ENCODE measurements at places on chromosomes 1 and 21.

DNA sequence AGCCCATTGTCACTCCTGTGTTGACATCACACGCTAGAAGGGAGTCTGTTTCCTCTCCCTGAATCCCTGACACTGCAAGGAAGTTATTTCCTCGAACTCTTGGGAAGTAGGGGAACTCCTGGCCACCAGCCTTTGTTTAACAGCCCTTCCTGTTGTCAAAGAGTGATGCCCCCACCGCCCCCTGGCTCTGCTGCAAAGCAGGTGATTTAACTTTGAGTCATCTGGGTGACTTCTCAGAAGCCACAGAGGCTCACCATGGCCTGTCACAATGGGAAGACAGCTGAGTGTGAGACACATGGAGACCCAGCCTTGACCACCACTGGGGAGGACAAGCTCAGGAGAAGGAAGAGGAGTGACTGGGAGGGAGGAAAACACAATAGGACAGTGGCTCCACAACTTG, 182.8 kb downstream of the PSMG1 start:
- DNase-seq: no peak

DNA sequence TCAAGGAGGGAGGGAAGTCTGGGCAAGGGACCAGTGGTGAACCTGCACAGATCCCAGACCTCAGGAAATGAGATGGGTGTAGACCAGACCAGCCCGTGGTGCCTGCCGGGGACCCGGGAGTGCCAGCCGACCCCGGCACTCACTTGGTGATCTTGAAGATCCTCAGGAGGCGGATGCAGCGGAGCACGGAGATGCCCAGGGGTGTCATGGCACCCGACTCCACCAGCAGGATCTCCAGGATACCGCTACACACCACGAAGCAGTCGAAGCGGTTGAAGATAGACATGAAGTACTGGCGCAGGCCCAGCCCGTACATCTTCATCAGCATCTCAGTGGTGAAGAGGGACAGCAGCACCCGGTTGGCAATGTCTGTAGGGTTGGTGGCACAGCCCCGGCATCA, 34.5 kb downstream of the CACNA1S start:
- DNase-seq: no peak

DNA sequence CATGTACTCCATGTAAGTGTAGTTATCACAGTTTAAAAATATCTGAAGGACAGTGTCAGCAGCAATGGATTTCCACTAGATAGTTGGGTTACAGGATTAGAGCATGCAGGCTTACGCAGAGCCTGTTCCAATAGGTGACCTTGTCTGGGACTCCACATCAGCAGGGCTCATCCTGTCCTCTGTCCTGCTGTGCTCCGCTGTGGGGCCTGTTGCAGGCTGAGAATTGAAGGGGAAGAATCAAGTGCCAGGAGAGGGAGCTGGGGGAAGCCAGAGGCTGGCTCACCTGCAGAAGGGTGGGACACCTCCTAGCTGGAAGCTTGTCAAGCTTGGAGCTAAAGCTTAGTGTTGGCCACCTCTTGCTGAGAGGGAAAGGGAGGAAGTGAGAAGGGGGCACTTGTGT, 62.8 kb downstream of the XCL2 start:
- no peak for DNase-seq

DNA sequence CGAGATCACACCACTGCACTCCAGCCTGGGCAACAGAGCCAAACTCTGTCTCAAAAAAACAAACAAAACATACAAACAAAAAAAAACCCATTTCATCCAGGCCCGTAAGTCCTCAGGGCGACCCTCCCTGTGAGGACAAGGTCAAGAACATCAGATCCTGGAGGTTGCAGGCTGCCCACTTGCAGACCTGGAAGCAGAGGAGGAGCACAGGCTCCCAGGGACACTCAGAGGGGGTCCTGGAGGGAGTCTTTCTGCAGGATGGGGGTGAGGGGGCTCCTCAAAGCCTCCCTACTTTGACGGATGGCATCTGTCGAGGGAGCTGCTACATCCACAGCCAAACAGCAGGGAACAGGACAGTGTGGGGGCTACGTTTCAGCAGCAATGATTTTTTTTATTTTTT, 47.2 kb downstream of the RIPK4 start:
- no peak for DNase-seq

DNA sequence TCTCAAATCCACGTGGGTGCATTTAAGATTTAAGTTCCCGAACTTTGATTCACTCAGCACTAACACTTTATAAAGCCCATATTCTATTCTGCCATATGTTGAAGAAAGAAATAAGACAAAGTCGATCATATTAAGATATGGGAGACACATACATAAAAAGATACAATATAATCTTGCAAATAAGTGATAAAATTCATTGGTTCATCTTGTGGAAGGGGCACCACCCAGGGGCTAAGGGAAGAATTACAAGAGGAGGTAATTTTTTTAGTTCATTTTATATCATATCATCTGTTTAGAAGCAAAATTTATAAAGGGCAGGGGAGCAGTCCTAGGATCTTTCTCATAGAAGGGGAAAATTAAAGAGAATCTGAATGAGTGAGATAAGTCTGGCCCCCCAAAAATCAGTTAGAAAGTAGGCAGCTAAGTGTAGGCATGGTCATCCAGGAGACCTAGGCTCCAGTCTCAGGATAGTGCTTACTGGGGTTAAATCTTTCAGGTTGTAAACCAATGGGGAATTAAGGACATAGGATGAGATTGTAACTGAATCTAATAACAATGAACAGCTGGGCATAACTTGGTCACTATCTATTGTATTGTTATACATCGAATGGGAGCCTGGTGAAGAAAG, 124.2 kb upstream of the L1TD1 start:
- DNase-seq: peak; percentile 17

DNA sequence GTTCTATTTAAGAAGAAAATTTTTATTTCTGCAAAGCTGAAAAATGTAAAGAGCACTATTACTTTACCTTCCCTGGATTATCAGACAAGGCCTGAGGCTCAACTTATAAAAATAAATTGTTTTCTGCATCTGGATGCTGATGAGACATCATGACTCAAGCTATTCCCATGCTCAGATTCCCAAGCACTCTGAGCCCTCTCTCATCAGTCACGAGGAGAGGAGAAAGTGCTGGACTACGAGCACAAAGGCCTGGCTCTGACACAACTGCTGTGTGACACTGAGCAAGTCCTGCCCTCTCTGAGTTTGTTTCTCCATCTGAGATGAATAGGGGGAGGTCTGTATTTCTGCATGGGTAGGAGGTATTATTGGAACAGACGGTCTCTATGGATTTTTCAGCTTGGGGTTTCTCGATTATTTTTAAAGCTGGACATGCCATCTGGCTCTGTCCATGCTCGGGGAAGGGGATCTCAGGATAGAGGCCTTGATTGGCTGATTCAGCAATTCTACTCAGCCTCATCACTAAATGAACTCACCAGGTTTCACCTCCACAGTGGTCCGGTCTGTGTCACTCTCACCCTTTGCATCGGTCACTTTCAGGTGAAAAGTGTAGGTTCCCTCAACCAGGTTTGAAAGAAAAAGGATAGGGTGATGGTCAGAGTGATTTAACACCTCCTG, 107.7 kb downstream of the KIAA0319L start:
- no peak for DNase-seq

DNA sequence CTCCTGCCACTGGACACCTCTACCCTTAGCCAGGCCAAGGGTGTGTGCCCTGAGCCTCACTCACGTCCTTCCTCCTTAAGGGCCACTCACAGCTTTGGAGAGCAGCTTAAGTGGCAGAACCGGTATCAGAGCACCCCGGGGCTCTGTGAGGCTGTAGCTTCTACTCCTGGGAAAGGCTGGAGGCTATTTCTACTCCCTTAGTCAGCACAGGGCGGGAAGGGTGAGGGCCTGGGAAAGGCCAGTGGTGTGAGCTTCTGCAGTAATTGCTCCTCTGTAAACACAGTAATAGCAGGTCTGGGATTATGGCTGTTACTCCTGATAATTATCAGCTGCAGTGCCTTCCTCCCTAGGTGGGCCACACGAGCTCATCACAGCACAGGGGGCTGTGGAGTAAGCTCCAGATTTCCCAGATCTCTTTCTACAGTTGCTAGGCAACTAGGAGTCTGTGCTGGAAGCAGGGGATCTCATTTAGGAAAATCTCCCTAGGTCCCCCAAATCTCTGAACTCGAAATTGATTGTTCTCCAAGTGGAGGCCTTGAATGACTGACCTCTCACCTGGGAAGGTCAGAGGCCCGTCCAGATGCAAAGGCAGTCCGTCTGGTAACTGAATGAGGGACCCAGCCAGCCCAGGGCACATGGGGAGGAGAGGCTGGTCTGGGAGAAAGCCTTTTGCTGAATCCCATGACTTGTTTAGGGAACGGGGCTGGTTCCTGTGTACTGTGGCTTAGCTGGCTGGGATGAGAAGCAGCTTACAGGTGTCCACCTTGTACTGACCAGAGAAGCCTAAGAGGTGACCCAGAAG, 29.3 kb downstream of the IER5 start:
- DNase-seq: no peak

DNA sequence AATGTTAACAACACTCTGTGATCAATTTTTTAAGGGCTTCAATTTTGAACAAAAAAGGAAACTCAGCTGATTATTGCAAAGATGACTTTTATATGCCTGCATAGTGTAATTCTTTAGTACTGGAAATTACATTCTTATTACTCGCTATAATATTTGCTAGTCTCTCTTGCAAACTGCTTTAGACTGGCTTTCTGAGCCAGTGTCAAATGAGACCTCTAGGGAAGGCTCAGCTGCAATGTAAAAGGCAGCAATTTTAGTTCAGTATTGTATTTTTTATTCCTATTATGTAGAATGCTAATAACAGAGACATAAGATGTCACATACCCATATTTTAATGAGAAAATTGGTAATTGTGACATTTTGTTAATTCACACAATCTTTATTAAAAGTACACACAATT, 338.1 kb upstream of the LYPLAL1 start:
- DNase-seq: no peak

- no peak for DNase-seq
Measured at GRCh38 chr1:38000529-38001455, 4.5 kb downstream of the FHL3 start.

DNA sequence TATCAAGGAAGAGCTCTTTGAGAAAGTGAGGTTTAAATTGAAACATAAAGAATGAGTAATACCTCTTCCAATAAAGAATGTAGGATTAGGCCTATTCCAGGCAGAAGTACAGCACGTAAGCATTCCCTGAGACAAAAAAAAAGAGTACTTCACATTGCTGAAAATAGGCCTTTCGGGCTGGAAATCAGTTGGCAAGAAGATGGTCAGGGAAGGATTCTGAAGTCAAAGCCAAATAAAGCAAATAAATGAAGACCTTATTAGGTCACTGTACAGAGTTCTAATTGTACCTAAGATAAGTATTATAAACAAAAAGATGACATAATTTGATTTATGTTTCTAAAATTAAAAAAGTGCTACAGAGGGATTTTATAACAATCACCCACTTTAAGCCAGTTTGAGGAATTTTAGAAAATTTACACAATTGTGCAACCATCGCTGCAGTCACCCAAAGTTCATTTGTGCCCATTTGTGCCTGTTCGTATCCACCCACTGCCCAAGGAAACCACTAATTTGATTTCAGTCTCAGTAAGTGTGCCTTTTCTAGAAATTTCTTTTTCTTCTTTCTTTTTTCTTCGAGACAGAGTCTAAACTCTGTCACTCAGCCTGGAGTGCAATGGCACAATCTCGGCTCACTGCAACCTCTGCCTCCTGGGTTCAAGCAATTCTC, 58.6 kb downstream of the FMO4 start:
- DNase-seq: no peak

- no peak for DNase-seq
Measured at GRCh38 chr1:84693005-84693404, 2.7 kb upstream of the SSX2IP start.

- no peak for DNase-seq
Measured at GRCh38 chr1:160858507-160858906, 4.2 kb downstream of the CD244 start.

GRCh38 chr1:67339623-67340343, 32.1 kb downstream of the IL12RB2 start:
- DNase-seq: no peak

- DNase-seq: no peak
Measured at GRCh38 chr1:76080552-76081079, 6.1 kb downstream of the ST6GALNAC3 start.

DNA sequence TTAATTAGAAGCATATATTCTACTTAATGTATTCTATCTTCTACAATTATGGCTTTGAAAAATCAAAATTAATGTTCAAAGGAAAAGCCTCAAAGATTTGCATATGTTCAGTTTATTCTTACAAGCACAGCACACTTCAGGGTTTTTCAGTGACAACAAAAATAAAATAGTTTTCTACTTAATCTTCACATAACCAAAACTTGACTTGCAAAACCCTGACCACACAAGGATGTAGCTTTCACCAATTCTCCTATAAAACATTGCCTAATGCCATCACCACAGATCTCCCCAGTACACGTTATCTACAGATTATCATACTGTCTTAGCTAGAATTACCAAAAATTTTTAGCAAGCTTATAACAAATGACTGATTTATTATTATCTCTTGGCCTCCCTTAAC, 23.3 kb downstream of the LPAR3 start:
- no peak for DNase-seq

DNA sequence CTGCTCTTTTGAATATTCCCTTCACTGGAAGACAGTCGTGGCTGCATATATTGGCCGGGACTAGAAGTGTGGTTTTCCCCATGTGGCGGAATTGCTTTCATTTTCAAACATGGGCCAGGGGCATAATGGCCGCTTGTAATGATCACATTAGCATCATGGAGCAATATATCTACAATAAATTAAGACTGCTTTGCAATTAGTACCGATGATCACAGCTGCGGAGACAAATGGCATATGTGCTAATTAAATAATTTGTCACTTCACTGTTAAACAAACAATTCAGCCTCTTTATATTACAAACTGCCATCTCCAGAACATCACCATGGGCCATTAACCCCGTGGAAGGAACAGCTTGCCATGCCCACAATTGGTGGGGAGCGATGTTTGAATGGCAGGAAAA, 68.2 kb upstream of the OLIG2 start:
- DNase-seq: no peak

DNA sequence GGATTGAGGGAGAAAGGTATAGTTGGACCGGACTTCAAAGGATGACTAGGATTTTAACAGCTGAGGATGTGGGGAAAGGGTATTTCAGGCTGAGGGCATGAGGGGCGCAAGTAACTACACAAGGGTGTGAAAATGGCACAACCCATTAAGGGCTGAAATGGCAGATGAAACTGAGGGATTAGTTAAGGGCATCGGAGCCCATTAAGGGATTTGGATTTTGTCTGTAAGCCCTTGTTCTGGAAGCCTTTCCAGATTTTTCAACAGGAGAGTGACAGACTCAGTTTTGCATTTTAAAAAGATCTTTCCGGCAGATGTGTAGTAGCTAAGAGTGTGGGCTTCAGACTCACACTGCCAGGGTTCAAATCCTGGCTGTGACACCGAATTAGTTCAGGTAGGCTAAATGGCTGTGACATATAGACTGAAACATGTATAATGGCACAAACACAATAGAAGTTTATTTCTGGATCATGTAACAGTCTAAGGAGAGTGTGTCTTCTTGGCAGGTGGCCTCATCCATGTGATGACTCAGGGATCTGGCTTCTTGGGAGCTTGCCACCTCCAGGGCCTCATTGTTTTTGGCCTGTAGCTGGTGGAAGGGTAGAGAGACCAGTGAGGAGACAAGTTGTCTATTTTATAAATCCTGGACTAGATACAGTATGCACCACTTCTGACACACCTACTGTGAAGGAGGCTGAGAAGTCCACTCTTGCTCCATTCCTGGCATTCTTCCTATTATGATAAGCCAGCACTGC, 49.6 kb downstream of the UBE2T start:
- no peak for DNase-seq

All from NCI-H2171 (cell line).